Esophagus (tissue), 2 donors: ENCODE measurements at places on chromosomes 2 and 18. TPM values are rescaled to one million over a fixed set of nuclear protein-coding genes. Genes with fewer than 3 reads are reported as not detected.

MATN3 gene
- 0.42 TPM for polyA plus RNA-seq

MBP gene
- polyA plus RNA-seq: 10.8 TPM

CLK1 gene
- 460 TPM for polyA plus RNA-seq

DAW1 gene
- not detected for polyA plus RNA-seq

CFAP65 gene
- polyA plus RNA-seq: 0.01 TPM
